GM19239 (cell line): ENCODE measurements at places on chromosomes 11 and 22.

DNA sequence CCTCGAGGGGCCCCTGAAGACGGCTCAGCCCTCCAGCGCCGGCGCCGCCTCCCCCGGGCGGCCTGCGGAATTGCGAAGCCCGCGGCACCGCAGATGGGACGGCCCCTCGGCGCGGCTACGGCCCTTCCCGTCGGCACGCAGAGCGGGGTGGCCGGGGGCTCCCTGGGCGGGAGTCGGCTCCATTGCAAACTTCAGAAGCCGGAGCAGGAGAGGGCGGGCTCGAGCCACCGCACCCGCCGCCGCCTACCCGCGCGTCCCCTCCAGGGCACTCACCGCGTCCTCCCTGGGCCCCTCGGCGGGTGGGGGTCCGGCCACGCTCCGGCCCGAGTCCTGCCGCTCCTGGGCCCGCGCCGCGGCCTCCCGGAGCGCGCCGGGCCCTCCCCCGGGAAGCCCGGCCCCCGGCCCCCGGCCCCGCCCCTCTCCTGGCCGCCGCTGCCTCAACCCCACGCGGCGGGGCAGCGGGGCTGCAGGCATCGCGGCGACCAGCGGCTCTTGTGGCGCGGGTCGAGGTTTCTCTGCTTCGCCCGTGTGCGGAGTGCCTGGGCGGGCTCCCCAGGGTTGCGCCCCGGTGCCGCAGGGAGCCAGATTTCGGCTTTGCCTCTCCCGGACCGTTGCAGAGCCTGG lies at the start of gene PACSIN3:
Gene PACSIN3 (minus strand): TSS at position 359 of the 624 bp plus-strand sequence. CDS start 3,707 bp downstream, outside the sequence.
- peak; percentile 61 for DNase-seq

DNA sequence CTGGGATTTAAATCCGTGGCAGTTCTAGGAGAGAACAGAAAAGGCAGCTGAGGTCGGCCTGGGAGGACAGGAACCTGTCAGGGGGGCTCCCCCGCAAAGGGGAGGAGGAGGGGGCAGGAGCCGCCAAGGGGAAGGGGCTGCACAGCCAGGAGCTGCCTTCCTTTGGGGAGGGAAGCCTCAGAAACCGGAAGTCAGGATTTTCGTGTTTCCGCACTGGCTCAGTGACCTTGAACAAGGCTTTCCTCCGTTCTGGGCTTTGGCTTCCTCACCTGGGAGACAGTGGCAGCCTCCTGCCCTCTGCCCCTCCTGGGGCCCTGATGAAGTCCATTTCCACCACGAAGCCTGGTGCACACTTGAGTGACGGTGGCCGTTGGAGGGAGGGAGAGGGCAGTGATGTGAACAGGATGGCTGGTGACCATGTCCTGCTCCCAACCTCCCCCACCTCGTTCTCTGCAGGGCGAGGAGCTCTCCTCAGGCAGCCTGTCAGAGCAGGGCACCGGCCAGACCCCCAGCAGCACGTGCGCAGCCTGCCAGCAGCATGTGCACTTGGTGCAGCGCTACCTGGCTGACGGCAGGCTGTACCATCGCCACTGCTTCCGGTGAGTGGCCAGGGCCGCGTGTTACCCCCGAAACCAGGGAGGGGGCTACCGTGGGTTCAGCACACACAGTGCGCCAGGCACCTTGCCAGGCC lies 12.6 kb downstream of the MICALL1 start:
- no peak for DNase-seq

- no peak for DNase-seq
Measured at GRCh38 chr22:48391820-48392219, 1435.9 kb downstream of the BRD1 start.

DNA sequence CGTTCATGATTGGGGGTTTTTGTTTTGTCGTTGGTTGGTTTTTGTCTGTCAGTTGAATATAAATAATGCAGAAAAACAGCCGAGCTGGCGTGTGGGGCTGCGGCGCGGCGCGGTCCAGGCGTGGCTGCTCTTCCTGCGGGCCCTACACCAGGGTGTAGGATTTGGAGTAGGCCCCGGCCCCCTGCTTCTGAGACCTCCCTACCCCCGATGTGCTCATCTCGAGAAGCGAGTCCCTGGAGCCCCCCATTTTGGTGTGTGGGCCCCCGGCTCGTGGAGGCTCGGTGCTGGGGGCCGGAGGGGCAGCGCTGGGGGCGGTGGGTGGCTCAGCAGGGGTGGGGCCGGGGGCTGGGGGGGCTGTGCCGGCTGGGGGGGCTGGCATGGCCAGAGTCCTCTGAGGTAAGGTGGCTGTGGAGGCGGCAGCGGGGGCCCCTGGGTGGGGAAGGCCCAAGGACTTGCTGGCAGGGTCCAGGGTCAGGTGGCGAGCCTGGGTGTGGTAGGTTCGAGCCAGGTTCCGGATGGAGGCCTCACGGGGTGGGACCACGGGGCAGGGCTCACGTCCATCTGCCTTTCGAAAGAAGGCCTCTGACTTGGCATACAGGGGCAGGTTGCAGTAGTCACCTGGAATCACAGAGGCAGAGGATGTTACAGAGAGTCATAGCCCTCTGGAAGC lies 100.7 kb downstream of the CEP164 start:
- no peak for DNase-seq

DNA sequence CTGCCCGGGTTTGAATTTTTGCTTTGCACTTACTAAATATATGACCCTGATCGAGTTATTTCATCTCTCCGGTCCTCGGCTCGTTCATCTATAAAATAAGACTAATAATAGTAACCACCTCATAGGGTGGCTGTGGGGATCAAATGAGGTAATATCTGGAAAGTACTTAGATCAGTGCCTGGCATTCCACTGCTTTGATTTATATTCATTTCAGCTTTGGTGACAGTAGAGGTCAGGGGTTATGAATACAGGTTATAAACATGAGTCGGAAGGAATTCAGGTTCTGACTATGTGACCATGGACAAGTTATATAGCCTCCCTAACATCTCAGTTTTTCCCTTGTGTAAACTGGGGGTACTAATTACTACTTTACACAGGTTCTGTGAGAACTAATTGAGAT lies 2.9 kb upstream of the TEAD1 start:
- DNase-seq, result no peak

DNA sequence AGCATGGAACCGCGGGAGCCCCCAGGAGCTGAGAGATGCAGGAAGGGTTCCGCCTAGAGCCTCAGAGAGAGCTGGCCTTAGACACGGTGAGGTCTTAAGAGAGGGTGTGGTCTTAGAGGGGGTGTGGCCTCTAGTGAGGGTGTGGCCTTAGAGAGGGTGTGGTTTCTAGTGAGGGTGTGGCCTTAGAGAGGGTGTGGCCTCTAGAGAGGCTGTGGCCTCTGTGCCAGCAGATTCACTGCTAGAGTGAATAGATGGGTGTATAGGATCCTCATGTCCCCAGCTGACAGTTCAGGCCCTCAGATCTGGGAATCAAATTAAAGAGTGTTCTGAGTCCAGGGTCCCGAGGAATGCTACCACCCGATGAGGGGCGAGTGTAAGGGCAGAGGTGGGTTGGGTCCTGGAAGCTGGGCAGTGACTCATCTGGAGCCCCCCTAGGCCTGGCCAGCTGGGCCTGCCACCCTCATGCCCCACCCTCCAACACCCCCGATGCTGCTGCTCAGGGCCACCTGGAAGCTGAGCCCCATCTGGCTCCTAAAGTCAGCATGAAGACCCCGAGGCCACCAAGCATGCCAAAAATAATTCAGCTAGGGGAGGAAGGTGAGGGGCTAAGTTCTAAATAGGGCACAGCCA lies 49.5 kb downstream of the IGF2 start:
- DNase-seq, result peak; percentile 50

DNA sequence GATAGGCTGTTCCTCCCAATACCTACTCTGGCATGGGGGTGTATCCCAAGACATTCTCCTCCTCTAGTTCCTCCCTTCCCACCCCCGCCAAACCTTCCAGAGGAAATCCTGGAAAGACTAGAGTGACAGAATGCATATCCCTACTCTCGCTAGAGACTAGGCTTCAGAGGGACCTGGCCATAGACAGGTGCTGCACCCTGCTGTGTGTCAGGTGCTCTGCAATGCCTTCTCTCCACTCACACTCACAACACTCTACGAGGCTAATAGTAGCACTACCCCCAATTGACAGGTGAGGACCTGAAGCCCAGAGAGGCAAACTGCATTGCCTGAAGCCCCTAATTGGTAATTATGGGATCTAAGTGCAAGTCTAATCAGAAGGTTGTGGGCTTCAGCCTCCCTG lies 46.2 kb upstream of the LMO1 start:
- no peak for DNase-seq

DNA sequence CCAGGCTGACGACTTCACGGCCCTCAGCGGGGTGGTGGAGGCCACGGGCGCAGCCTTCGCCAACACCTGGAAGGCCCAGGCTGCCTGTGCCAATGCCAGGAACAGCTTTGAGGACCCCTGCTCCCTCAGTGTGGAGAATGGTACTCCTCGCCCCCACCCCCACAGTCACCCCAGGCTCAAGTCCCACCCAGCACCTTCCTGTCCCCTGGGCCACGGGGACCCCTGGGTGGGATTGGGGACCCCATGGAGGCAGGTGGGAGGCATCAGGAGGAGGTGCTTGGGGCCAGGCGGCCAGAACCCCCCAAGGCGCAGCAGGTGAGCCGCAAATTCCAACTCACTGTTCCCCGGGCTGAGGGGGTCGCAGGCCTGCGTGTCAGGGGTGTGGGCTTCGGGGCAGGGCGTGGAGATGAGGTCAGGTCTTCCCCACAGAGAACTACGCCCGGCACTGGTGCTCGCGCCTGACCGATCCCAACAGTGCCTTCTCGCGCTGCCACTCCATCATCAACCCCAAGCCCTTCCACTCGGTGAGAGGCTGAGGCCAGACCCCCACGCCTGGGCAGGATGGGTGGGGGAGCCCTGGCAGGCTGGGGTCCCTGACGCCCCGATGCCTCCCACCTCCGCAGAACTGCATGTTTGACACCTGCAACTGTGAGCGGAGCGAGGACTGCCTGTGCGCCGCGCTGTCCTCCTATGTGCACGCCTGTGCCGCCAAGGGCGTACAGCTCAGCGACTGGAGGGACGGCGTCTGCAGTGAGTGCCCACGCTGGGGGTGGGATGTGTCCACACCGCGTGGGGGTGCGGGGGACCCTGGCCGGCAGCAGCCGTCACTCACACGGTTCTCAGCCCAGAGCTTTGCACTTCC lies 9.4 kb downstream of the MUC5B start:
- DNase-seq, result no peak

GRCh38 chr22:38219632-38220031 lies 17.8 kb downstream of the MAFF start:
- DNase-seq, result no peak

GRCh38 chr22:23915290-23915689 lies 21.1 kb downstream of the MIF start:
- no peak for DNase-seq

GRCh38 chr22:44758344-44758973 lies 6.1 kb downstream of the ARHGAP8 start:
- no peak for DNase-seq

DNA sequence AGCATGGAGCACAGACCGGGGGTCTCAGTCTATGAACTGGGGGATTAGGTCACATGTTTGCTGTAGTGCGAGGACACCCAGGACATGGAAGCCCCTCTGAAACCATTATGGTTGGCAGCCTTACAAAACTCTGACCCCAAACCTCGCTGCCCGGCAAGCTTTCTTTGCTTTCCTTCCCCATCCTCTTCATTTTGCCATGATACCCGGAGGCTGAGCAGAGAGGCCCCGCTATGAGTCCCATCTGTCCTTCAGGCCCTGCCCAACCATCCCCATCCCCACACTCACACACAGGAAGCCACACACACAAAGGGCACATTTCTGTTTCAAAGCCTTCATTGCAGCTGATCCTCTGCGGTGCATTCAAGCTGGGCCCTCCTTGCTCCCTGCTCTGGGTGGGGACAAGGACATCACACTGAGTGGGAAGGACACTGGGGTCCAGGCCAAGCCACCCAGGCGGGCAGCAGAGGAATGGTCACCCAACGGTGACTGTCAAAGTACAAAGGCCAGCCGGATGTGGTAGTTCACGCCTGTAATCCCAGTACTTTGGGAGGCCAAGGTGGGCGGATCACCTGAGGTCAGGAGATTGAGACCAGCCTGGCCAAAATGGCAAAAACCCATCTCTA lies 176.5 kb downstream of the CTTN start:
- DNase-seq, result no peak

- no peak for DNase-seq
Measured at GRCh38 chr11:24391167-24391566, 105.7 kb upstream of the LUZP2 start.

DNA sequence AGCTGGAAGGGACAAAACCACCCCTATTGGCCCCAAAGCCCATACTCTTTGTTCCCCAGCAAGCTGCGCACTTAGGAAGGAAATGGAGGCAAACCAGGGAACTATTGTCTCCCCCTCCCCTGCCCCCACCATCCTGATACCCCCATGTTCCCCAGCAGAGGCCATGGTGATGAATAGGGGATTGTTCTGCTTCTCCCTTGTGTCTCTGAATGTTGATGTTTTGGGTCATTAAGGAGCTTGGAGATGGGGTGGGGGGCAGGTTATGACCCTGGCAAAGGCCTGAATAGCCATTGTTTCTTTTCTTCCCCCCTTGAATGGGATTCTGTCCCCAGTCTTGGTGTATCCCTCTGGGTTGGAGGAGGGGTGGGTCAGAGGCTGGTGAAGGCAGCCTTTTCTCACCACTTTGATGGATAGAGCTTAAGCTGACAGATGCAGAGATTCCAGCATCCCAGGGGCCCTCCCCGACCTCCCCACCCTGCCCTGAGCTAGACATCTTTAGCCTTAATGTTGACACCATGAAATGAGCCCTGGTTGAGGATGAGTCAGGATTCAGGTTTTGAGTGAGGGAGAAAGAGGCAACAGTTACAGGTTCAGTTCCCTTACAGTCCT lies 8.3 kb downstream of the DTX4 start:
- no peak for DNase-seq

DNA sequence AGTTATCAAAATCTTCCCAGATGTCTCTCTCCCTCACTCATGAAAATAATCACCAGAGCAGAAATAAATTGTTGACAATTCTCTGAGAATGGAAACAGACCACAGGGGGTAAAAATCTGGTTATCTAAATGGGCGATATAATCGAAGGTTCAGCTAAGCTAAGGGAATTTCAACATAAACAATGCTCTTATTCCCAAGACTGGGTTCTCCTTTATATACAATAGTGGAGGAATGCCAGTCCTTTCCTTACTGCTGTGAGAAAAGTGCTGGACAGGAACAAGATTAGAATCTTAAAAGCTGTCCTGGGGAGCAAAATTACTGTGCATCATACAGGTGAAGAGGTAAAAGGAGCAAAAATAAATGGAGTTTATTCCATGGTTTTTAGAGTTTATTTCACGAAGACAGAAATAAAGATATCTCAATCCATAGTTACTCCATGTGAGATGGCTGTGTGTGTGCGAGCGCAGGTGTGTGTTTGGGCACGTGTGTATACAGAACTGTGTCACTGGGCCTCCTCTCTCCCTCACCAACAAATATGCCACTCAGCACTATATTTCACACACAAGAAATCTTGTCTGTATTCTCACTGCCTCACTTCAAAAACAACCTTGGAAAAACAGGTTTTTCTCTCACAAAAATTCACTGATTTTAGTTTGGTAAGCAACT lies 385.6 kb downstream of the DCDC1 start:
- no peak for DNase-seq

- no peak for DNase-seq
Measured at GRCh38 chr22:49620003-49620556, 207.6 kb downstream of the BRD1 start.

DNA sequence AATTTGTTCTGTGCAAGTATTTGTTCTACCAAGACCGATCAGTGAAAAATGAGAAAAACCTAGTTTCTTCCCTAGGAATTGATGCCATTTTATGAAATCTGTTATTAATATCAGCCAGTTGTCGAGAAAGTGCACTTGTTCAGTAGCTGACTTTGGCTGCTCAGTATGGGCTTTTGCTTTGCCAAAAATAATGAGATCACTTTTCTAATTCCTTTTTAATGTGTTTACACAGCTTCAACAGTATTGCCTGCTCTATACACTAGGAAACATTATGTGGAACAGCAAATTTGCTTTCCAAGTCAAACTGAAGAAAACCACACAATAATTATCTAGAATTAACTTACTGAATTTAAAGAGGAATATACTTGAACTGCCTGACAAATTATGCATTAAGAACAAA lies 34.4 kb downstream of the SCUBE2 start:
- no peak for DNase-seq
